MM.1S (cell line): ENCODE measurements at places on chromosomes 5 and 9.

DNA sequence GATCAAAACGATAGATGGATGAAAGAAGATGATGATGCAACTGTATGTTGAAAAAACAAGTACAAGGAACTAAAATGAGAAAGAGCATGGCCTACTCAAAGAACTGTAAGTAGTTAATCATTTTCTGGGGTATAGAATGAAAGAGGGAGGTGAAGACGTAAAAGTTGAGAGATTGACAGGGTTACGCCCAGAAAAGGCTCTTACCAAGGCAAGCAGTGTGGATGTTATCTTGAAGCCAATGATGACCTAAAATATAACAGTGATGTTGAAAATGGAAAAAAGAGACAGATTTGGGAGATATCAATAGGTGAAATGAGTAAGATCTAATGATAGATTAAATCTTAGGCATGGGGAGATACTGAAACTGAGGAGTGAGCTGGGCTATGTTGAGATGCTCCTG is 80.4 kb upstream of the GNAQ start:
- no peaks in the 10 kb centered on the region for H3K36me3 ChIP-seq
- no peak overlapping the region for H3K4me3 ChIP-seq
- no peaks in the 10 kb centered on the region for H3K4me1 ChIP-seq
- no peak for DNase-seq

DNA sequence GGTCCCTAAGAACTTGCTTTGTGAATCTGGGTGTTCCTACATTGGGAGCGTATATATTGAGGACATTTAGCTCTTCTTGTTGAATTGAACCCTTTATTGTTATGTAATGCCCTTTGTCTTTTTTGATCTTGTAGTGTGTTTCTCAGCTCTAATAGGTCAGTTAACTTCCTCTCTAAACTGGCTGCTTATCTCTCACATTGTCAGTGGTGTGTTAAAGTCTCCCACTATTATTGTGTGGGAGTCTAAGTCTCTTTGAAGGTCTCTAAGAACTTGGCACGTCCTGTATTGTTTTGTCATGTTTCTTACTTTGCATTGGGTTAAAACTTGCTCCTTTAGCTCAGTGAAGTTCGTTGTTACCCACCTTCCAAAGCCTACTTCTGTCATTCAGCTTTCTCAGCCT is 36.2 kb downstream of the RIC1 start:
- no peaks in the 10 kb centered on the region; the same call in 1 of the 2 replicates for H3K36me3 ChIP-seq
- DNase-seq = no peak
- no peak overlapping the region for H3K4me3 ChIP-seq
- no peak overlapping the region for H3K27ac ChIP-seq

DNA sequence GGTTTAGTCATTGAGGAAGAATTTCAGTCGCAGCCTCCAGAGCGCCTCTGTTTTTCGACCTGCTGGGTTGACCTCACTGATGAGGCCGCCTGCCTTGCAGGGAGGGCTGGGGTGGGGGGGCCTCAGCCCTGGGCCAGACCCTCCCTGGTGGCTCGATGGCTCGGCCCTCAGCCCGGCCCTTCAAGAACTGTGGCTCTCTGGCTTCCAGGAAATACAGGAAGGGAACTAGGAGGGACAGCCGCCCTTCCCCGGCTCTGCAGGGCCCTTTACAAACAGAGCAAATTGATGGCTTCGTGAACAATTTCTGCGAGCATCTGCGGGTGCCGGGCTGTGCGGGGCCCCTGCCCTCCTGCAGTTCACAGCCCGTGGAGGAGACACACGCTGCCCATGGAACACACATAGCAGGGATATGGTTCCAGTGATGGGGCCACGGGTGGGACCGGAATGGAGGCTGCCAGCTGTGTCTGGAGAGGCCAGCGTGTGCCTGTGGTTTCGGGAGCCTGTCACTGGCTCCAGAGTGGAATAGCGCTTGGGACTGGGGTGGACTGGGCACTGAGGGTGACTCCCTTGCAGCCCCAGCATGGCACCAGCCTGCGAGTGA is 39.6 kb downstream of the COL5A1 start:
- no peak for DNase-seq
- H3K27me3 ChIP-seq = peaks cover 80% of the 10 kb centered on the region
- H3K4me3 ChIP-seq = no peak overlapping the region
- no peak overlapping the region for H3K27ac ChIP-seq

GRCh38 chr5:73338256-73339050 is 110.1 kb downstream of the FOXD1 start:
- H3K4me1 ChIP-seq = no peaks in the 10 kb centered on the region
- H3K4me3 ChIP-seq = no peak overlapping the region
- DNase-seq = no peak
- no peaks in the 10 kb centered on the region for H3K36me3 ChIP-seq
- H3K27me3 ChIP-seq = no peaks in the 10 kb centered on the region

DNA sequence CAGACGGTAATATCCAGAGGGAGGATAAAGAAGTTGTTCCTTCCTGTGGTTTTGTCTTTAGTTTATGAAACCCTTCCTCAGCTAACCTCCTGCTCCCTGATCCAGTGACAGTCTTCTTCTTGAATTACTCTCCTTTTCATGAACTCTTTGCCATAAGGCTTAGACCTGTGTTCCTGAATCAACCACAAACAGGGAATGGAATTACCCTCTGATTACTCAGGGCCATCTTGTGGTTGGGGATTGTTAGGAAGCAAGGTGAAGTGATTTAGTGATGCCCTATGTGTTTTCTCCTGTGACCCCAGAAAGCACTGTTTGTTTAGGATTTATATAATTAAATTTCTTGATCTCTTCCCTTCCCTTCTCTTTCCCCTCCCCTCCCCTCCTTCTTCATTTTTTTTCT is 409.1 kb downstream of the TAF11L14 start:
- no peak overlapping the region for H3K4me3 ChIP-seq
- H3K36me3 ChIP-seq = no peaks in the 10 kb centered on the region
- H3K4me1 ChIP-seq = no peaks in the 10 kb centered on the region
- DNase-seq = no peak
